ENCODE measurements at places on chromosomes 16 and 17.

DNA sequence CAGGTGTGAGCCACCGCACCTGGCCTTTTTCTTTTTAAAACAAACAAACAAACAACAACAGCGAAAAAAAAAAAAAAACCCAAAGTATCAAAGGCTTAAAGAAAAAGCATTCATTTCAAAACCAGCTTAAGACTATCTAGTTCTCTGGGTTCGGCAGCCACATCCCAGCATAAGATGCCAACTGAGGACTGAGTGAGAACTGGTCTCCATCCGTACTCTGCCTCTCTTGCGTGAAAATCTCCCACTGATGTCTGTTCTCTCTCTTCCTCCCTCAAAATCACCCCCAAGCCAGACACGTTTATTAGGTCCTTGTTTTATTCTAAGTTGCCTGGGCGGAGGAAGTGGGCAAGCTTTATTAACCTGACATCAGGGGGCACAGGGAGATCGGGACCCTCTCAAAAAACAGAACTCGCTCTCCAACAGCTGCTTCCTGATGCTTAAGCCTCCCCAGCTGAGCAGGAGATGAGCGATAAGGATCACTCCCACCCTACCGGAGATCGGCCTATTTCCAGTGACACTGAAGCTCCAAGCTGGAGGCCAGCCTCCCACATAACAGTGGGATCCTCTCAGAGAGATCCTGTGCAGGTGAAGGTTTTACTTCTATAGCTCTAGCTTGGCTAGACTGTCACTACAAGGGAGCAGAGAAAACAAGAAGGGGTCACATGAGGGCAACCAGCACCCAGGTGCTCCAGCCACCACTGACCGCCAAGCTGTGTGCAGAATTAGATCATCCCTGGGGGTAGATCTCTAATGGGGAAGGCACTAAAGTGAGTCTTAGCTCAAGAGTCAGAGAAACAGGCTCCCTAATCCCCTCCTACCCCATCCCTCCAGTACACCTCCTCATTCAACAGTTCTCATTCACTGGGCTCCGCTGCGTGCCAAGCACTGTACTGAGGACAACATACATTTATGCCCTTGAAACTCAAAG is 13.6 kb downstream of the CDC42EP4 start:
- no peak for DNase-seq

DNA sequence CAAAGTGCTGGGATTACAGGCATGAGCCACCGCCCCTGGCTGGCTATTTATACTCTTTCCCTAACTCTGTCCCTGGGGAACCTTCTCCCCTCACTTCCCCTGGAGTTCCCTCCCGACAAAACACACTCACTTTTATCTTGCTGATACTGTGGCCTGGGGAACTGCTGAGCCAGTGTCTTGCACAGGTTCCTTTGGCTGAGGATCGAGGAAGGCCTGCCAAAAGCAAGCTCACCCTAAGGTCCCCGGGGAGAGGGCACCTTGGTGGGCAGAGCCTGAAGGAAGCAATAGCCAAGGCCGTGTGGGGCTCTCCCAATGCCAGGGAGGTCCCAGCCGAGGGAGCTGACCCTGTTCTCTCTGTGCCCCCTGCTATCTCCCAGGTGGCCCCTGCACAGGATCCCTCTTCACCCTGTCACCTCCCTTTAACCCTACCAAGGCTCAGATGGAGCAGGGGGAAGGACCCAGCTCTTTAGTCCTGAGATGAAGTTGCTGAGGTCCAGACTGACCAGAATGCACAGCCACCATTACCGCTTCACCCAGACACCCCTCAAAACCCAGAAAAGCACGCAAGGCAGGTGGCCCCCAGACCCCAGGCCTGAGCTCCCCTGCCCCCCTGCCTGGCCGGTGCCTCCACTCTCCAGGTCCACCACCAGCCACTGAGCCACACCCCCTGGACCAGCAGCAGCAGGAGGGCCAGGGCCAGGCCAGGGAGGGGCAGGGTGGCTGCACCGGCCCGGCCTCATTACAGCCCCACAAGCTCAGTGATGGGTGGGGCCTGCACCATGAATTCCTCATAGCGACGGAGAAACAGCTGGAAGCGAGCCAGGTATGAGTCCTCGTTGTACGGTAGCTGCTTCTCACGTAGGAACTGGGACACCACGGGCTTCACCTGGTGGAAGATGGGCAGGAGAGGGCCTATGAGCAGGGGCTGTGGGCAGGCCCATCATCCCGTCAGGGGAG is 5.1 kb upstream of the FDXR start:
- DNase-seq = no peak

- peak; percentile 56 for DNase-seq
Observed at GRCh38 chr16:2883458-2883908, 468 bp downstream of the FLYWCH2 start.

DNA sequence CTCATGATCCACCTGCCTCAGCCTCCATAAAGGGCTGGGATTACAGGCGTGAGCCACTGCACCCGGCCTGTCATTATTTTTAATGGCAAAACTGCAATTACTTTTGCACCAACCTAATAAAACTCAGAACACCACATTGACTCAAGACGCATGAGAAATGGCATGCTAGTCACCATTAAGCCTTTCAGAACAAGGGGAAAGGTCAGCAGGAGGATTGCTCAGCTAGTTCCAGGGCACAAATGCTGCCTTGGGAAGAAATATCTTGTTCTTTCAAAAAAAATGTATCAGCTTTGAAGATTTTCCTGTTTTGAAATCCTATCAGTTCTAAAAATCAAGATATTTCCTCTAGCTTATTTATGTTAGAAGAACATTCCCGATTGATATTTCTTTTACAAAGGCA is 32.4 kb upstream of the CDYL2 start:
- DNase-seq = no peak

DNA sequence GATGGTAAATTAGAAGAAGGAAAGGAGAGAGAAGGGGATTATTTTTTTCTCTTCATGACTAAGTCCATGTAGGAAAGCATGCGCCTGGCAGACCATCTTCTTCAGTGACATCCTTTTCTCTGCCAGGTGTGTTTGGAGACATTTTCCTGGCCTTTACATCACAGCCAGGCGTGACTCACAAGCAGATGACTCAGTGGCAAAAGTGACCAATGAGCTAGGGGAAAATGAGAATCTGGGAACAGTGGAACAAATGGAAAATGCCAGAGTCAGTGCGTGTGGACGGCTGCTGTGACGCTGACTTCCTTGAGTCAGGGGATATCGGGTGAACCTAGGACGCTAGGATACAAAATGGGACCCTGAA is 9.4 kb downstream of the KIAA0513 start:
- DNase-seq = no peak

- DNase-seq = no peak
Observed at GRCh38 chr17:44352828-44353671, 7.9 kb downstream of the GRN start.

GRCh38 chr16:24151482-24151939 is 104.6 kb upstream of the CACNG3 start:
- no peak for DNase-seq

GRCh38 chr16:47198180-47198575 is 54.4 kb upstream of the NETO2 start:
- DNase-seq = no peak

DNA sequence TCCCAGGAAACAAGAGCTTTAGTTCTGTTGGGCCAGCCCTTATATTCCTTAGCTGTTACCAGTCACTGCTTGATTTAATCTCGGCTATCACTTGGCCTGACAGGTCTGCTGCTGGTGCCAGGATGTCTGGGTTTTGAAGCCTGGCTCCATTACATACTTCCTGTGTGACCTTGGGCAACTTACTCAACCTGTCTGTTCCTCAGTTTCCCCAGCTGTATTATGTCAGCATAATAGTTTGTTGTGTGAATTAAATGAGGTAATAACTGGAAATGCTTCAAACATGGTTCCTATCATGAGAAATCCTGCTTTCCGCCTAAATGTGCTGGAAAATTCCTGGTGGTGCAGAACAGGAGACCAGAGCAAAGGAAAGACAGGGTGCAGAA is 50.6 kb upstream of the STH start:
- no peak for DNase-seq

GRCh38 chr17:74970395-74970794 is 2.2 kb downstream of the HID1 start:
- no peak for DNase-seq

- no peak for DNase-seq
Observed at GRCh38 chr16:57112403-57113041, 20.1 kb downstream of the CPNE2 start.

GRCh38 chr17:36529121-36529520 is 5.5 kb downstream of the MYO19 start:
- no peak for DNase-seq

- DNase-seq = no peak
Observed at GRCh38 chr17:47652570-47652969, 2.9 kb downstream of the KPNB1 start.

GRCh38 chr17:7184647-7185046 is 5.5 kb upstream of the ASGR1 start:
- no peak for DNase-seq

GRCh38 chr17:51590071-51590656 is 329.8 kb downstream of the UTP18 start:
- no peak for DNase-seq

DNA sequence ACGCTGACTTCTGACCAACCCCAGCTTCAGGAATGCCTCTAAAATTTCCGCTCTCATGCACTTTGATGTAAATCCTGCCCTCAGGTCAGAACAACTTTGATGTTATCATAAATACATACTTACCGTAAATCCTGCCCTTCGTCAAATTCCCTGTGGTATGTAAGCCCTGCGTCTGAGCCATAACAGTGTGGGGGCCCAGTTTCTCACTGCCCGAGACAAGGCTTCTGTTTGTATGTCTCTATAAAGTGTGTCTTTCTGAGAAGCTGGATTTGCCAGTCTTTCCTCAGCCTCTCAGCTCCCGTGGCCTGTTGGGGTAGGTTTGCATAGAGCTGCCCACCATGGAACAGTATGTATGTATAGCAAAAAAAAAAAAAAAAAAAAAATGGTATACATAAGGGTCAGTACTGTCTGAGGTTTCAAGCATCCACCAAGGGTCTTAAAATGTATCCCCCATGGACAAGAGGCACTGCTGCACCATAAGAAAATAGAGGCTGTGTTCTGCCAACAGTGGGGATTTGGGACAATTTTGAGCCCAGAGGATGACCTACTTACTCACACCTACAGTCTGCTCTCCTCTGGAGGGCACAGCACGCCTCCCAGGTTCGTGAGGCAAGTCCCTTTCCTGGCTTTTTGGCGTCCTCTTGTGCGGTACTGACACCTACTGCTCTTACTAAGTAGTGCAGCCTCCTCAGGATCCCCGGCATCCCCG is 17.5 kb downstream of the PRMT7 start:
- peak; percentile 85 for DNase-seq

DNA sequence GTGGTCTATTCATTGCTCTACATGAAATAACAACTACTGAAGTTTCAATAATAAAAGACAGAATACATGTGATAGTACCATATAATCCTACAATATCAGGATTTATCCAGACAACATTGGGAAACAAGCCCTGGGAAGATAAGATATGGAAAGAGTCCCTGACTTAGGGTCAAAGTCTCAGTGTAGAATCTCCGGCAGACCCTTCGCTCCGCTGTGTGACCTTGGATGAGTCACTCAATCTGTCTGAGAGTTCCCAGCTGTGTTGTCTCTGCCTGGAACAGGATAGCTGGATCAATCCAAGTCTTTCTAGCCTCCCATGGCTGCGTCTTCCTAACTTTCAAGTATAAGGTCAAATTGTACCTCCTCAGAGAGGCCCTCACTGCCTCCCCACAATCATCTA is 335.9 kb downstream of the TMEM114 start:
- no peak for DNase-seq

- DNase-seq = no peak
Observed at GRCh38 chr17:82313195-82314011, 4.0 kb downstream of the CD7 start.

- DNase-seq = no peak
Observed at GRCh38 chr16:85704900-85705846, 16.4 kb upstream of the GINS2 start.

- no peak for DNase-seq
Observed at GRCh38 chr16:47721006-47721637, 260.0 kb downstream of the PHKB start.

Measured in mesothelial cell of epicardium (in vitro differentiated cells).